ENCODE measurements at places on chromosomes 13 and 19.

- no peak for DNase-seq
These were observed at the start of gene ACER1 for GRCh38 chr19:6333439-6333838. Gene ACER1, minus strand, starts transcription at chr19:6333612. Its CDS starts 61 bp downstream, at chr19:6333551.

- DNase-seq, result no peak
These were observed 37.6 kb downstream of the ZNRF4 start for GRCh38 chr19:5492635-5493409.

GRCh38 chr13:43132911-43133310, 109.5 kb downstream of the DNAJC15 start:
- DNase-seq, result no peak

GRCh38 chr19:29702161-29702962, 12.7 kb downstream of the C19orf12 start:
- no peak for DNase-seq

- DNase-seq, result peak; percentile 66
These were observed 409 bp downstream of the FOSB start for GRCh38 chr19:45468159-45468651.

- no peak for DNase-seq
These were observed 47.8 kb downstream of the UBL3 start for GRCh38 chr13:29802621-29803020.

GRCh38 chr19:44747739-44748425, 626 bp upstream of the BCL3 start:
- peak; percentile 78 for DNase-seq

- DNase-seq, result no peak
These were observed 49.6 kb upstream of the DIAPH3 start for GRCh38 chr13:60213236-60213744.

DNA sequence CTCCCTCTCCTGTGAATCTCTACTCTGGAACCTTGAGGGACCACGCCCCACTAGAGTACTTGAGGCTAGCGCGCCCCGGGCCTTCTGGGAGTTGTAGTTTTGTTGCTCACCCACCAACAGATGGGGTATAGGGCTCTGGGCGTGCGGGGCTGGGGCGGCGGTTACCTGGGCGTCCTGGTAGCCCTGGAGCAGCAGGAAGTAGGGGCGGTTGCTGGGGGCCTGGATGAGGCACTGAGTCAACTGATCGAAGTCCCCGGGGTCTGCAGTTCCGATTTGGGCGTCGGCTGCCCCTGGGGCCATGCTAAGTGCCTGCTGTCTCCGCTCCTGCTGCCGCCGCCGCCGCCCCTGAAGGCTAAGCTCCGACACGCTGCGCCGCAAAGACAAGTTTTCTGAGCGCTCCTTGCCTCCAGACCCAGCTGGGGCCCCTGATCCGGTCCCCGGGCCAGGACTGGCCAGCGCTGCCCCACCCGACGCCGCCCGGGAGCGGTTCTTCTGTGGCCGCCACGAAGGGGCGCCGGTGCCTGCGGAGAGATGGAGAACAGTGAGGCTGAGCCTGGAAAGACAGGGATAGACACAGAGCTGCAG, 5.3 kb downstream of the RASIP1 start:
- no peak for DNase-seq

- DNase-seq, result no peak
These were observed 34.3 kb downstream of the CYP2B6 start for GRCh38 chr19:41025411-41025810.

- DNase-seq, result no peak
These were observed 65.2 kb upstream of the LRCH1 start for GRCh38 chr13:46487748-46488147.

GRCh38 chr13:83691966-83692365, 190.3 kb downstream of the SLITRK1 start:
- DNase-seq, result no peak

DNA sequence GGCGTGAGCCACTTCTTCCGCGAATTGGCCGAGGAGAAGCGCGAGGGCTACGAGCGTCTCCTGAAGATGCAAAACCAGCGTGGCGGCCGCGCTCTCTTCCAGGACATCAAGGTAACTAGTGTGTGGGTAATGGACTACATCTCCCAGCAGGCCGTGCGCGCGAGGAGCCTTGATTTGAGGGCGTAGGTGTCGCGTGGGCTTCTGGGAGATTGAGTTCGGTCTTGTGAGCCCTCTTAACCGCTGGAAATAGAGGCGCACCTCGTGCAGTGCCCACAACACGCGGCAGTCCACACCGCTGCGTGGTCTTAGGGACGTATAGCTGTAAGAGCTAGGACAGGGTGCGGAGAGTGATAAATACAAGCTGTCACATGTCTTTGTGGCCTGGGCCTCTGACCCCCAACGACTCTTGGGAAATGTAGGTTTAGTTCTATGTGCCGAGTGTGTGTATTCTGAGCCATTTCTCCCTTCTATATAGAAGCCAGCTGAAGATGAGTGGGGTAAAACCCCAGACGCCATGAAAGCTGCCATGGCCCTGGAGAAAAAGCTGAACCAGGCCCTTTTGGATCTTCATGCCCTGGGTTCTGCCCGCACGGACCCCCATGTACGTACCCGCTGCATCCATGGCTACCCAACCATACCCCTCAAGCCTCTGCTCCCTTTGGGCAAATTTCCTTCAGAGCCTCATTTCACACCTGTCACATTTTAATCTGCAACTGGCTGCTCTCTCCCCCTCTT, 864 bp downstream of the FTL start:
- peak; percentile 90 for DNase-seq

- peak; percentile 81 for DNase-seq
These were observed 11.9 kb upstream of the PRKD2 start for GRCh38 chr19:46728693-46729339.

GRCh38 chr19:4980067-4980466, 11.2 kb downstream of the KDM4B start:
- DNase-seq, result no peak

GRCh38 chr19:39407660-39408391, 1.2 kb downstream of the ZFP36 start:
- DNase-seq, result peak; percentile 60

GRCh38 chr19:8209462-8210378, 550 bp downstream of the CERS4 start:
- DNase-seq, result peak; percentile 47

- DNase-seq, result no peak
These were observed 3.4 kb downstream of the SLITRK1 start for GRCh38 chr13:83878691-83879430.

DNA sequence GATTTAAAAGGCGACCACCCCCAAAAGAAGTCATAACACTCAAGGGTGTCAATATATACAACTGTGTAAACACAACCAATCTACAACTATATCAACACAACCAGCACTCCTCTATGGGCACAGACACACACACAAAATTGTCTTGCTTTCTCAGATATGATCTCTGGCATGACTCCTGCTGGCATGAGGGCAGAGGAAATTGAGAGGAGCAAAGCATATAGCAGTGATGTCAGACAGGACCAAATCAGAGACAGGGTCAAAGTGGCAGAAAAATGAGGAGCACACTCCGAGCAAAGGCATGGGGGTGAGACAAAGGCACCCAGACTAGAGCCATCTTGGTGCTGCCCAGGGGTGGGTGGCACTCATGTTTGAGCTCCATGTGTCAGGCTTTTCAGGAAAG, 9.6 kb downstream of the IRGQ start:
- no peak for DNase-seq

GRCh38 chr13:74158571-74159352, 24.6 kb upstream of the KLF12 start:
- no peak for DNase-seq

GRCh38 chr13:37209621-37210580, 104.4 kb upstream of the CSNK1A1L start:
- DNase-seq, result no peak

DNA sequence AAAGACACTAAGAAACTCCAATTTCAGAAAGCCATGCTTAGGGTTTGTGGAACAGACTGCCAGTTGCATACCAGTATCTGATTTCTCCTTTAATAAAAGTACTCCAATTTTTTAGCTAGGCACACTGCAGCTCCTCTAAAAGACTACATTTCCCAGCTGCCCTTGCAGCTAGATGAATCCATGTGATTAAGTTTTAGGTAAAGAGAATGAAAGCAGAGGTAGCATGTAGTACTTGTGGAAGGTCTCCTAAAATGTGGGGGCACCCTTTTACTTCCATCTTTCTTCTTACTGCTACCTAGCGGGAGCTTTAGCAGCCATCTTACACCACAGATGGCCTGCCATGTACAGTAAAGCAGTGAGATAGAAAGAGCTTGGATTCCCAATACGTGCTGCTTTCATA, 33.0 kb upstream of the TSC22D1 start:
- DNase-seq, result no peak

DNA sequence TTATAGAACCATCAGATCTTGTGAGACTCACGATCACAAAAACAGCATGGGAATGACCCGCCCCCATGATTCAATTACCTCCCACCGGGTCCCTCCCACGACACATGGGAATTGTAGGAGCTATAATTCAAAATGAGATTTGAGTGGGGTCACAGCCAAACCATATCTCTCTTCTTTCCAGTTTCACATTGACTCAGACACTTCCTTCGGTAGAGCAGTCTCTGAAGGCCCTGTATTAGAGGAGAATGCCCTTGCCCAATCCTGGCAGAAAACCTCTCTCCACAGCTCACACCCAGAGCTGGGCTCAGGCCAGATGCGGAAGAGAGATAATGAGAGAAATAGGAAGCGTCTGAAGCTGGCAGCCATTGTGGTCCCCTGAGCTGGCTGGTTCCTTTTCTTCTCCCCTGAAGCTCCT, 72.4 kb upstream of the CLDN10 start:
- DNase-seq, result no peak

- no peak for DNase-seq
These were observed 89.5 kb downstream of the ZNF100 start for GRCh38 chr19:21677696-21678418.

- DNase-seq, result no peak
These were observed 154.7 kb upstream of the SGCG start for GRCh38 chr13:23025864-23026608.

DNA sequence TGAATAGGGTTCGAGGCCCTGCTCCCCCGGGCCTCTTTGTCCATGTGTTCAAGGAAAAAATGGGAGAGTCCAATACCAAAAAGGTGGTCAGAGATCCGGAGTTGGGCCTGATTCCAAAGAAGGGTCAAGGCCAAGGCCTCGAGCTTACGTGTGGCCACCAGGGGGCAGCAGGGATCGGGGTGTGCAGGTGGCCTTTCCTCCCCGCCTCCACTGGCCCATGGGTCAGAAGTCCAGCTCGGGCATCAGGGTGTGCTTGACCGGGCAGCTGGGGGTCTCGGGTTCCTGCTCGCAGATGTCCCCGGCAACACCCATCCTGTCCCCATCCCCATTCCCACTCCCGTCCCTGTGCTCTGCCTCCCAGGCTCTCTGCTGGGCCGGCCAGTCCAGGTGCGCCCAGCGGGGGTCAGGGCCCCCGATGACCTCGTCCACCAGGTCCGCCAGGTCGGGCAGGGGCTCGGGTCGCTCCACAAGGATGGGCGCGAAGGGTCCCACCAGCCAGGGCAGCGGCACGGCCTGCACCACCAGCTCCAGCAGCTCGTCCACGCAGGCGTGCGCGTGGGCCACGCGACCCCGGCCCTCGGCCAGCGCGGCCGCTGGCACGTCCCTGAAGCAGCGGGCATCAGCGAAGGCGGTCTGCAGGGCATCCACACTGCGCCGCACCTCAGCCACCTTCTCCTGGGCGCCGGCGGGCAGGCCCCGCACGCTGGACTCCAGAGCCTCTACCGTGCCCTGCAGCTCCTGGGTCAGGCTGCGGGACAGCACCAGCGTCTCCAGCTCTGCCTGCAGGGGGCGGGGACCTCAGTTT, 5.2 kb upstream of the PLIN4 start:
- peak; percentile 77 for DNase-seq

DNA sequence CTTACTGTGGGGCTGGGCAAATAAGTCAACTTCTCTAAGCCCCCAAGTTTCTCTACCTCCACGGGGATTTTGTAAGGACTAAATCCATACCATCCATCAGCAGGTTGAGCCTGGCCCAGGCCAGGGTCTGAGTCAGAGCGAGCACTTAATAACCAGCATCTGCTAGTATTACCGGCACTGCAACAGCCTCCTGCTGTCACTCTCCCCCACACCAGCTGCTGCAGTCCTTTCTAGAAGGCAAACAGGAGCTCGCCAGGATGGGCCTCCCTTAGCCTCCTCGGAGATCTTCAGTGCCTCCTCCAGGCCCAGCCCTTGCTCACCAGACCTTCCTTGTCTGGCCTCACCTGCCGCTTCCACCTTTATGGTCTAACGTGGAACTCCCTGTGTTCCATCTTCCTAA, 3.2 kb downstream of the NAPA start:
- peak; percentile 64 for DNase-seq

DNA sequence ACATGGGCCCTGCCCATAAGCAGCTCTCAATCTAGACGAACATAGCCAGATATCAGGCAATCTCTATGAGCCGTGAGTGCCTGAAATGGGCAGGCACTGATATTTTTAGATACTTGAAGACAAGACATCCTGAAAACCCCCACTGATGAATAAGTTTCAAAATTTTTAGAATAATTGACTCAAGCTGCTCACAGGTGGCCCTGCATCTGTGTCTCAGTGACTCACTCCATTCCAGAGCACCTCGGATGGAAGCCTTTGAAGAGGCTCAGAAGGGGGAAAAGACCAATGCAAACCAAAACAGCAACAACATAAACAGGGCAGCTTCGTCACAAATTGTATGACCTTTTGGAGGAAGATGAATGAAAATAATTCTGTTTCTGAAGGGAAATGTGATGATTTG, 42.8 kb upstream of the SLC46A3 start:
- no peak for DNase-seq

DNA sequence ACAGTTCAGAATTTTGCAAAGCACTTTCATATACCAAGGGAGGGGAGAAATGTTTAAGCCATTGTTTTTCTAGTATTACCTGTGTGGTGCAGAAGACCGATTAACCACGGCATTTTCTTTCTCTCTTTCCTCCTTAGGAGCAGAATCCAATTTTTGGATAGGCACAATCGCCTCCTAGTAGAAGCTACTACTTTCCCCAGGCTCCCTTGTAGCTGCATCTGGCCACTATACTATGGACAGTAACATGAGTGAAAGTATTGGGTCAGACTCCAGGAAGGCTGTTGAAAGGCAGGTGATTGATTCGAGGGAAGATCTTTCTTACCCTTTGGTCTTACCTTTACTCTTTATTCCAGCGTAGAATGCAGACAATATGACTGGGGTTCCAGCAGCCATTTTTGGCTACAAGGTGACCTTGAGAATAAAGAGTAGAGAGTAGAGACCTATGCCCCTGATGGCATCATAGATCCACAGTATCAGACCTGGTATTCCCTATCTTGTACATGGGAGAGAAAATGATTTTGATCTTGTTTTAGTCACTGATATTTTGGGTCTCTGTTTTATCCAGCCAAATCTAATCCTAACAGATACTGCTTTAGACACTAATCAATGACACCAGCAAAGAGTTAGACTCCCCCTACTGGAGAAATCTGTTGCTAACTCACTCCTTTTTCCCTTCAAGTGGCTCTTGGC, 77.0 kb downstream of the LRRC63 start:
- no peak for DNase-seq

GRCh38 chr19:309206-309565, 18.0 kb upstream of the PLPP2 start:
- DNase-seq, result no peak

DNA sequence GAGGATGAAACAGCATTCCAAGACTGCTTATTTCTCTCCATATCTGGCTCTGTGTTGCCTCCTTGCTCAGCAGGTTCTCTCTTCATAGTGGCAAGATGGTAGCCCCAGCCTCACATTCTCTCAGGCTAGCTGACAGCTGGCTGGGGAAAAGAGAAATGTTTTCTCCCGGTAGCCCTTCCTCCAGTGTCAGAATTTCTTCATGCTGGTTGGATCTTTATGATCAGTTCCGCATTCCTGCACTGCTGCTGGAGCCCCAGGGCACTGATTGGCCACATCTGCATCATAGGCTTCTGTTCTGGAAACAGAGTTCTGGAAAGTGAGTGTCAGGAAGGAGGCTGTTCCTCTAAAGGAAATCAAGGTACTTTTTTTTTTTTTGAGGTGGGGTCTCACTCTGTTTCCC, 24.6 kb downstream of the POP4 start:
- no peak for DNase-seq

GRCh38 chr19:48992581-48993174, 431 bp downstream of the GYS1 start:
- no peak for DNase-seq
